ENCODE measurements at places on chromosomes 1 and 21.

- no peaks in the 10 kb centered on the region for H3K4me1 ChIP-seq
- no peak overlapping the region for H3K27ac ChIP-seq
- H3K36me3 ChIP-seq, result no peaks in the 10 kb centered on the region
These were observed 146.7 kb downstream of the CSMD2 start for GRCh38 chr1:34018285-34018684.

GRCh38 chr1:201955729-201956143, 433 bp downstream of the TIMM17A start:
- no peak for DNase-seq
- peaks cover 16% of the 10 kb centered on the region for H3K36me3 ChIP-seq
- H3K4me1 ChIP-seq, result peaks cover 19% of the 10 kb centered on the region
- peak overlapping the region; percentile 99 for H3K4me3 ChIP-seq
- no peaks in the 10 kb centered on the region for H3K27me3 ChIP-seq

GRCh38 chr1:14136152-14136763, 436.3 kb downstream of the PRDM2 start:
- no peak for DNase-seq
- H3K36me3 ChIP-seq, result no peaks in the 10 kb centered on the region
- no peaks in the 10 kb centered on the region for H3K4me1 ChIP-seq
- H3K27ac ChIP-seq, result no peak overlapping the region
- no peaks in the 10 kb centered on the region for H3K27me3 ChIP-seq

DNA sequence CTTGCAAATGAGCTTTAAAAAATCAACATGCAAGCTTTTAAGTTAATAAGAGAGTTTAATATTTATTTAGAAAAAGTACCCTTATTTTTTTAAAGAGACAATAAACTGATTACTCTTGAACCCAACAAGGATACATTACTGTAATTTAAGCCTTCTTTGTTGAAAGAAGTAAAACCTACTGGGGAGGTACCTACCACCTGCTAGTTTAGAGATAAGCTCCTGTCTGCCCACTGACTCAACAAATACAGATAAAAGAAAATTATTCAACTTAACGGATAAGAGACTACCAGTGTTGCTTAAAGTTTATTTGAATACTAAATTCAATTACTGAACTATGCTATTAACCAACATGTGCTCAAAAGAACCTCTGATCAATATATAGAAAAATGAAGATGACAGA, 23.1 kb downstream of the USP24 start:
- H3K4me3 ChIP-seq, result no peak overlapping the region
- H3K36me3 ChIP-seq, result no peaks in the 10 kb centered on the region
- DNase-seq, result no peak
- peaks cover 65% of the 10 kb centered on the region for H3K4me1 ChIP-seq
- H3K27me3 ChIP-seq, result no peaks in the 10 kb centered on the region

DNA sequence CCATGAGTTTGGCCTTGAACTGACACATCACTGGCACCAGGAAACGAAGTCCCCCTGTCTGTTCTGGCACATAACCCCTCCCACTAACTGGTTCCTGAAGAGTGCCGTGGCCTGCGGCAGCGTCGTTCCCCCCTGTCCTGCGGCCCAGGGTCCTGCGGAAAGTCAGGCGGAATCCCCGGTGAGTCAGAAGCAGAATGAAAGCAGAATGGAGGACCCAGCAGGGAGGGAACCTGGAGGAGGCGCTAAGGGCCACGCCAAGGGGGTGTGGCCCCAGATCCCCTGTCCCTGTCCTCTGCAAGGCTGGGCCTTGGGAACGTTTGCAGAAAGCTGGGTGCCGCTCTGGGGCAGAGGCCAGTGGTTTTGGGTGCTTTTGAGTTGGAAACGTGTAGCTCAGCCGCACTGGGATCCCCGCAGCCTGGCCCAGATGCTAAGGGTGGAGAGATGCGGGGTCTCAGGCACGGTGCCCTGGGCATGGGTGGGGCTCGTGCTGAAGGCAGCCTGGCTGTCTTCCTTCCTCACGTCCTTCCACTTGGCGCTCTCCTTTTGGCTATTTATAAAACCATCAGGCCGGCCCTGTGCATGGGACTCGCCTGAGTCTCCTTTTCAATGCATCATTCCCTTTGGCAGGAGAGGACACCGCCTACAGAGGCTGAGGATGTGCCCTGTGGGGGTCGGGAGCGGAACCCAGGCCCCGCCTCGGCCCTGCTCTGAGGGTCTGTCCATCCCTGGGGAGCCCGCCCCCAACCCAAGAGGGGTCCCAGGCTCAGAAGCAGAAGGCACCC, 36.2 kb downstream of the TP73 start:
- H3K36me3 ChIP-seq, result no peaks in the 10 kb centered on the region
- no peak for DNase-seq
- no peak overlapping the region for H3K27ac ChIP-seq
- no peak overlapping the region for H3K4me3 ChIP-seq
- H3K27me3 ChIP-seq, result no peaks in the 10 kb centered on the region

GRCh38 chr1:23916209-23917131, 3.3 kb upstream of the CNR2 start:
- no peaks in the 10 kb centered on the region for H3K27me3 ChIP-seq
- peak; percentile 22 for DNase-seq
- no peak overlapping the region for H3K4me3 ChIP-seq
- no peak overlapping the region for H3K27ac ChIP-seq
- peaks cover 17% of the 10 kb centered on the region for H3K4me1 ChIP-seq

GRCh38 chr1:53657891-53658396, 81.0 kb downstream of the GLIS1 start:
- DNase-seq, result no peak
- H3K27me3 ChIP-seq, result no peaks in the 10 kb centered on the region
- H3K4me3 ChIP-seq, result no peak overlapping the region

DNA sequence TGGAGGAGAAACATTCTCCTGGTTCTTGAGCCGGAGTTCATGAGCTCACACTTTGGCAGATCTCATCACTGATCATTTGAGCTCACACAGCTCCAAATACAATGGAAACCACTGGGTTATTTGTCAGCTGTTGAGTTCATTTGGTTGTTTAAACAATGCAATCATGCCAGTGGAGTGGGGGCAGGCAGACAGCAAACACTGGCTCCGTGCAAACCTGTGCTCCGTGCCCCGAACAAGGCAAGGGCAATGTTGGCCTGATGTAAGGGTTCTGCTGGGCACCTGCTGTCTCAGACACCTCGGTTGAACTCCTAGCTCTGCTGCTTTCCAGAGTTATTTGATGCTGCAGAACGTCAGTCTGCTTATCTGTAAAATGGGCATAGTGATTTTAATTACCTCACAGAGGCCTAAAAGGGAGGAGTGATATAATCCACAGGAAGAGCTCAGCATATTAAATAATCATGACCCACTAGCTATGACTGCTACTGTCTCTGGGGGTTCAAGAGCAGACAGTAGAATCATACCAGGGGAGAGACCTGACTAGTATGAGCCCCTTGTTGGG, 20.0 kb upstream of the CLIC6 start:
- H3K4me1 ChIP-seq, result no peaks in the 10 kb centered on the region
- DNase-seq, result no peak

DNA sequence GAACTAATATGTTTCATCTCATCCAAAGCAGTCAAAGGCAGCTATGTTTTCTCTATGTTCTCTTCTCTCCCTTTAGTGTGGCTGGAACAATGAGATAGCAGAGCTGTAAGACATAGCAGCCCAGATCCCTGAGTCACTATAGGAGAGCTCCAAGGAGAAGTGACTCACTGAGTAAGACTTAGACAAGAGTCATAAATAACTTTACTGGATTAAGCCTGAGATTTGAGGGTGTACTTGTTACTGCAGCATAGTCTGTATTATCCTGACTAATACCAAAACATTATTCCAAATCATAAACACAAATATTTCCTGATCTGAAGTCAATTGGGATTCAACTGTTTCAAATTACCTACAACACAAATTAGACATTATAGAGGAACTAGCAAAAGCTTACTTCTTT, 3.9 kb downstream of the KRTAP19-8 start:
- H3K27ac ChIP-seq, result no peak overlapping the region
- H3K4me3 ChIP-seq, result no peak overlapping the region
- no peaks in the 10 kb centered on the region for H3K27me3 ChIP-seq
- no peaks in the 10 kb centered on the region for H3K4me1 ChIP-seq
- no peak for DNase-seq
- no peaks in the 10 kb centered on the region for H3K36me3 ChIP-seq

DNA sequence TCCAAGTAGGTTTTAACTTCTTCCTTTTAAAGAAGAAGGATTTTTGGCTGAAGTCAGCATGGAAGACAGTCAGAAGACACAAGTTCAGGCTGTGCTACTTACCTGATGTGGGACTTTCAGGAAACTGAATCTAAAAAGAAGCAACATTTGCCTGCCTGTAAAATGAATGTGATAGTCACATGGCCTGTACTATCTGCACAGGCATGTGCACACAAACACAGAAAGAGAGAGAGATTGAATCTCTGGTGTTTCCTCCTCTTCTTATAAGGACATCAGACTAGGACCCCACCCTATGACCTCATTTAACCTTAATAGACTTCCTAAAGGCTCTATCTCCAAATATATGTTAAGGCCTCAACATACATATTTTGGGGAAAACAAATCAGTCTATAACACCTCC, 542.9 kb downstream of the PLPP3 start:
- H3K27me3 ChIP-seq, result no peaks in the 10 kb centered on the region
- no peak overlapping the region for H3K27ac ChIP-seq
- H3K36me3 ChIP-seq, result no peaks in the 10 kb centered on the region

DNA sequence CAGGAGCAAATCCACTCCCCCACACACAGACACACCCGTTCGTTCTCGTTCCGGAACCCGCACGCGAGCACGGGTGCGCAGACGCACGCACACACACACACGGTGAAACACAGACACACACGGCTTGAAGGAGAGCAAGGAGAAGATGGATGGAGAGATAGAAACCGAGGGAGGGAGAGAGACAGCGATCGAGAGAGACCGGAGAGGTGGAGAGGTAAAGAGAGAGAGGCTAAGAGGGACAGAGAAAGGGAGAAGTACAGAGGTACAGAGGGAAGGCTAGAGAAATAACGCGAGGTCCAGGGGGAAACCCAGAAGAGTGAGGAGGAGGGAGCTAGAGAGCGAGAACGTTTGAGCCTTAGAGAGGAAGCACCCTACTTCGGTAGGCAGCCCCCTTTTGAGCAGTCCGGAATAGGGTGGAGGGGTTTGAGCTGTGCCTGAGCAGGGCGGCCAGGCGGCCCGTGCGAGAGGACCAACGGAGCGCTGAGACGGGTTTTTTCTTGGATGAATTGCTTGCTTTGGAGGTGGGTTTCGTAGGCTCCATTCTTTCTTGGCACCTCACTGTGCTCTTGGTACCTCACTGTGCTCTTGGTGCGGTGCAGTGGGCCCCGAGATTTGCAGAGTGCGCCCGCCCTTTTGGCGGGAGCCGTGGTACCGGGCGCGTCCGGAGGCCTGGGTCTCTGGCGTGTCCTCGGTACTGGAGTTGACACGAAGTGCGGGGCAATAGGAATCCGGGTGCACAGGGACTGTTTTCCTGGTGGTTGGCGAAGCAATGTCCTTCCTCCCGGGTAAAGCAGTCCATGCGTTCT, 88.4 kb upstream of the RHOU start:
- peak overlapping the region; percentile 66 for H3K4me3 ChIP-seq
- H3K4me1 ChIP-seq, result peaks cover 26% of the 10 kb centered on the region
- H3K27me3 ChIP-seq, result peaks cover 42% of the 10 kb centered on the region
- no peaks in the 10 kb centered on the region for H3K36me3 ChIP-seq
- DNase-seq, result peak; percentile 51

- no peak overlapping the region for H3K4me3 ChIP-seq
- H3K4me1 ChIP-seq, result no peaks in the 10 kb centered on the region
- no peak overlapping the region for H3K27ac ChIP-seq
- H3K36me3 ChIP-seq, result no peaks in the 10 kb centered on the region
- H3K27me3 ChIP-seq, result no peaks in the 10 kb centered on the region
These were observed 1136.7 kb upstream of the TMPRSS15 start for GRCh38 chr21:19540287-19540686.

DNA sequence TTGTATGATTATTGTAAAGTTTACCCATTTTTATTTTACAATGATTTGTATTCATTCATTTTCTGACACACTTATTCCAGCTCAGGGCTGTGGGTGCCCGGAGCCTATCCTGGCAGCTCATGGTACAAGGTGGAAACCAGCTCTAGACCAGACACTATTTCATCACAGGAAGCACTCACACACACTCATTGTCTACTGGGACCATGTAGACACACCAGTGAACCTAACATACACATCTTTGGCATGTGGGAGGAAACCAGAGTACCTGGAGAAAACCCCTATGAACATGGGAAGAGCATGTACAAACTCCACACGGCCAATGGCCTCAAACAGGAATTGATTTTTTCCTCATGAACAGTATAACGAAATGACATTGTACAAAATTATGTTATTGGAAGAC, 2.4 kb downstream of the DTL start:
- no peaks in the 10 kb centered on the region for H3K36me3 ChIP-seq
- H3K4me1 ChIP-seq, result peaks cover 42% of the 10 kb centered on the region
- no peak overlapping the region for H3K27ac ChIP-seq
- no peak for DNase-seq
- no peaks in the 10 kb centered on the region for H3K27me3 ChIP-seq

DNA sequence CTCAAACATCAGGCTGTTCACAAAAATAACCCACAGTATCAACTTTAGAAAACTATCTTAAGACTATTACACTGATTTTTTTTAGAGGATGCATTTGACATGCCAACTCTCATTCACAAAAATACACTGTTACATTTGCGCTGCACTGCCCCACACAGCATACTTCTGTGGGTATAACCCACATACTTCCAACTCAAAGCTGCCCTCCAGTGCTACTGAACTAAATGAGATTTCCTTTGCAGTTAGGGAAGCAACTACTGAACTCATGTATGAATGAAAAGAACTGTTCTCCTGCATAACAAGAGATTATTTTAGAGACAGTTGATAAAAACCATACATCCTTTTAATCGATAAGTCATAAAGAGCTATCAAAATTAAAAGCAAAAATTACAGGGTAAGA, 25.8 kb upstream of the GADD45A start:
- H3K4me3 ChIP-seq, result no peak overlapping the region
- H3K36me3 ChIP-seq, result no peaks in the 10 kb centered on the region
- no peak for DNase-seq
- no peaks in the 10 kb centered on the region for H3K27me3 ChIP-seq
- H3K27ac ChIP-seq, result no peak overlapping the region

DNA sequence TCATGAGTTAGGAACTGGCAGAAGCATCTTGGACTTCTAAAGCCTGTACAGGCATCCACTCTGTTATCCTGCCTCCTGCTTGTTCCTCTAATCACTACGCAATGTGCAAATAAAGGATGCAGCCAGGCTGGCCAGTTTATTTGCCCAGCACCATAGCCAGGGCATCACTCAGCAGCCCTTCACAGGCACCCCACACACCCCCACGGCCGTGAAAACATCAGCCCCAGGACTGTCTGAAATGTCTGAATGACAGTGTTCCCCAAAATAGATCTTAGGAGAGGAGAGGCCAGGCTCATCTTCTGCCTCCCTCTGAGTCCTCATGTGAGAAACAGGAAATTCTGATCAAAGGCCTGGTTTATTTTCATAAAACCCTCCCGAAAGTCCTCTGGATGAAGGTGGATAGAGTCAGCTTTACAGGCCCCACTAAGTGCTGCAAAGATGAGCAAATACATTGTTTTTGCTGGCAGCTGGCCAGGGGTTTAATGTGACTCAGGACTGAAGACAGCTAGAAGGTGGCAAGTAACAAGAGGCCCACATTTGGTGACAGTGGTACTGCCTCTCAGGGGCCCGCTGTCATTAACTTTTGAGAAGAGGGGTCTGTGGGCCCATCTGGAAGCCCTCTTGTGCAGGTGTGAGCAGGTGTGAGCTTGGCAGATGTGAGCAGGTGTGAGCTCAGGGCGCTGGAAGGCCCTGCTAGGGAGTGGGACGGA, 32.9 kb downstream of the GRHL3 start:
- no peak overlapping the region for H3K4me3 ChIP-seq
- H3K4me1 ChIP-seq, result peaks cover 9% of the 10 kb centered on the region
- no peaks in the 10 kb centered on the region for H3K36me3 ChIP-seq
- DNase-seq, result no peak
- no peaks in the 10 kb centered on the region for H3K27me3 ChIP-seq

GRCh38 chr1:31924839-31925238, 13.3 kb downstream of the PTP4A2 start:
- no peak for DNase-seq
- no peaks in the 10 kb centered on the region for H3K36me3 ChIP-seq
- peak overlapping the region; percentile 6 for H3K4me3 ChIP-seq
- no peaks in the 10 kb centered on the region for H3K27me3 ChIP-seq
- peak overlapping the region; percentile 44 for H3K27ac ChIP-seq
